ENCODE measurements at places on chromosomes 1 and 21. TPM values are rescaled to one million over a fixed set of nuclear protein-coding genes. Genes with fewer than 3 reads are reported as not detected.

DNA sequence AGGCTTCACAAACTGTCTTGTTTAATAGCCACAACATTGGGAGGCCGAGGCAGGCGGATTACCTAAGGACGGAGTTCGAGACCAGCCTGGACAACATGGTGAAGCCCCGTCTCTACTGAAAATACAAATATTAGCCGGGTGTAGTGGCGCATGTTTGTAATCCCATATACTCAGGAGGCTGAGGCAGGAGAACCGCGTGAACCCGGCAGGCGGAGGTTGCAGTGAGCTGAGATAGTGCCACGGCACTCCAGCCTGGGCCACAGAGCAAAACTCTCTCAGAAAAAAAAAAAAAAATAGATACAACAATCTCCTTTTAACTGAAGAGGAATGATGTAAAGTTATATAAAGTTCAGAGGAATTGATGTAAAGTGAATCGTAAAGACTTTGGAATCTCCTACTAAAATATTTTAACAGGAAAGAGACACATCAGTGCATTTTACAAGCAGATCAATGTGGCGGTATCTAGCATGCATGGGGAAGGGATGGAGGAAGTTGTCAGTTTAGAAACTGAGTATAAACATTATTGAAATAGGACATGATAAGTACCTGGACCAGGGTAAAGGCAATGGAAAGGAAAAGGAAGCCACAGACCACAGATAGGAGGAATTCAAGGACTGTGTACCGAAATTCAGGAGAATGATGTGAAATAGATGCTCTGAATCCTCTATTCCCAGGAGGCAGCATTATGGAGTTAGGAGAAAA, 41.5 kb downstream of the PTPRC start:
- no peak for DNase-seq
- peaks cover 5% of the 10 kb centered on the region for H3K36me3 ChIP-seq
- no peaks in the 10 kb centered on the region for H3K27me3 ChIP-seq
- H3K4me3 ChIP-seq = no peak overlapping the region
- H3K27ac ChIP-seq = peak overlapping the region; percentile 79

DNA sequence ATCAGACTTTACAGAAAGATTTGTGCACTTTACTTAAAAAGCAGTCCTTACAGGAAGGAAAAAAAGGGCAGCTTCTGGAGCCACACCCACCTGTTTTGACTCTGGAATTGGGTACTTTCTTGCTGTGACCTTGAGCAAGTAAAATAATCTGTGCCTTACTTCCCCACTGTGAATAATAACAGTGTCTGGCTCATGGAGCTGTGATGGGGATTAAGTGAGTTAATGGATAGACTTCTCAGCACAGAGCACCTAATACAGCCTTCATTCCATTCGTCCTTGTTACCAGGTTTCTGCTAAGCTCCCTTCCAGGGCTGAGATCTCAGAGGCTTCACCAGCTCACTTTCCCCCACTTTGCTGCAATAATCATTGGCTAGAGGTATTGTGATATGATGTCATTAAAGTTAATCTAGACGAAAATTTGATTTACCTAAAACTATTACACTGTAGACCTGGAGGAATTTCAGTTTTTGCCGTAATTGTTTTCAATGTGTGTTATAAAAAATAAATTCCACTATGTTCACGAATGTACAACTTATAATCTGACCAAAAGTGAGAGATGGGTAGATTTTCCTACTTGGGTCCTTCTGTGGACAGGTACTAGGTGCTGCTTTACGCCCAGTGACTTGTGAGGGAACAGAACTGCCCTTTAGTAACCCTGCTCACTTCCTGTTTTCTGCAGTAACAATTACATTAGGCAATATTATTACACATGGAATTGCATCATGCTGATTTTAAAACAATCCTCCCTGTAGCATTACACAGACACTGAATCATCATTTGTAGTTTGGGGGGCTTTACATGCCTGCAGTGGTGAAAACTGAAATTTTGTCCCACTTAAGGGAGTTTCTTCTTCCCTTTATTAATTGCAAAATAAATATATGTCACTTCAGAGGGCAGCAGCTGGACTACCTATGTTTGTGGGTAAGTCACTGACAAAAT, 19.7 kb upstream of the ABCG1 start:
- peak; percentile 8 for DNase-seq
- peaks cover 4% of the 10 kb centered on the region for H3K4me1 ChIP-seq
- H3K27me3 ChIP-seq = no peaks in the 10 kb centered on the region
- no peak overlapping the region for H3K4me3 ChIP-seq
- no peak overlapping the region for H3K27ac ChIP-seq
- no peaks in the 10 kb centered on the region for H3K36me3 ChIP-seq

The ST6GALNAC3 gene
- polyA plus RNA-seq = not detected

GRCh38 chr1:209404577-209404976, 178.9 kb upstream of the CAMK1G start:
- H3K4me3 ChIP-seq = no peak overlapping the region
- no peaks in the 10 kb centered on the region for H3K4me1 ChIP-seq
- no peaks in the 10 kb centered on the region for H3K36me3 ChIP-seq
- no peak overlapping the region for H3K27ac ChIP-seq

GRCh38 chr1:231139659-231140654, 21.9 kb upstream of the TRIM67 start:
- H3K27me3 ChIP-seq = no peaks in the 10 kb centered on the region
- no peak overlapping the region for H3K4me3 ChIP-seq
- no peak overlapping the region for H3K27ac ChIP-seq
- no peak for DNase-seq
- no peaks in the 10 kb centered on the region for H3K4me1 ChIP-seq
- no peaks in the 10 kb centered on the region for H3K36me3 ChIP-seq

The AGL gene
- polyA plus RNA-seq = 14.2 TPM

The KCNQ4 gene
- 0.05 TPM for polyA plus RNA-seq

- H3K4me1 ChIP-seq = no peaks in the 10 kb centered on the region
- no peak overlapping the region for H3K27ac ChIP-seq
- no peaks in the 10 kb centered on the region for H3K36me3 ChIP-seq
Measured at GRCh38 chr1:9481048-9481447, 58.2 kb upstream of the SLC25A33 start.

DNA sequence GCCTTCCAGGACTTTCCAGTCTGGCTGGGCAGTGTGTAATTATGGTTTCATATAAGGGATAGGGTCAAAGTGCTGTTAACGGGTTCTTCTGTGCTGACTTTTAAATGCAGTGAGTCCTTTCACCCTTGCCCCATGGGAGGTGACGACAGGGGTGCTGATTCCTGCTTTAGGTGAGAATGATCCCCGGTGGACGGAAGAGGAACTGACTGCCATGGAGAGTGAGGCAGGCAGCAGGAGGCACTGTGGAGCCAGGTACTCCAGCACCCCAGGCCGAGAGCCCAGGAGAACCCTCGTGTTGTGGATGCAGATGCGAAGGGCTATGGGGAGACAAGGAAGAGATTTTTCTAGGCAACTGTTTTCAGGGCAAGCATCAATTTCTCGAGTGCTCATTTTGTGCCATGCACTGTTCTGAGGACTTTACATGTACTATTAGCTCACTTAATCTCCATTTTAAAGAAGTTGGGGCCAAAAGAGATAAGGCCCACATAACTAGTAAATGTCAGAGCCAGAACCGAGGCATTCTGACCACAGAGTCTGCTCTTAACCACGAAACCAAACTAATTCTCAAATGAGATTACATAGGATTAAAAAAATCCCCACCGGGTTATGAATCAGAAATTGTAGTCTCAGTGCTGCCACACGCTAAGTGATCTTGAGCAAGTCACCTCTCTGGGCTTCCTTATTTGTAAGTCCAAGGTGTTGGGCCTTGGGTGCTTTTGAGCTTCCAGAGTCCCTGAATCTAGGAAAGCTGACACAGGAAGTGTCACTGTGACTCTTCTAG, 28.2 kb downstream of the STPG1 start:
- peaks cover 31% of the 10 kb centered on the region for H3K4me1 ChIP-seq
- no peak for DNase-seq
- no peaks in the 10 kb centered on the region for H3K27me3 ChIP-seq
- H3K4me3 ChIP-seq = no peak overlapping the region

The AKR7A3 gene
- polyA plus RNA-seq = not detected

GRCh38 chr1:117616356-117616755, 10.5 kb downstream of the TENT5C start:
- no peak overlapping the region for H3K4me3 ChIP-seq
- H3K27ac ChIP-seq = no peak overlapping the region
- DNase-seq = no peak
- H3K36me3 ChIP-seq = no peaks in the 10 kb centered on the region
- no peaks in the 10 kb centered on the region for H3K4me1 ChIP-seq

GRCh38 chr1:14913482-14914177, 239.9 kb upstream of the TMEM51 start:
- H3K27me3 ChIP-seq = no peaks in the 10 kb centered on the region
- no peaks in the 10 kb centered on the region for H3K36me3 ChIP-seq
- H3K4me1 ChIP-seq = peaks cover 9% of the 10 kb centered on the region
- H3K4me3 ChIP-seq = no peak overlapping the region
- H3K27ac ChIP-seq = no peak overlapping the region

Data from GM12878 (cell line).